ENCODE measurements at places on chromosomes 13 and 19.
A peak's percentile ranks its signal among the peaks of the same experiment; 100 is the strongest.

DNA sequence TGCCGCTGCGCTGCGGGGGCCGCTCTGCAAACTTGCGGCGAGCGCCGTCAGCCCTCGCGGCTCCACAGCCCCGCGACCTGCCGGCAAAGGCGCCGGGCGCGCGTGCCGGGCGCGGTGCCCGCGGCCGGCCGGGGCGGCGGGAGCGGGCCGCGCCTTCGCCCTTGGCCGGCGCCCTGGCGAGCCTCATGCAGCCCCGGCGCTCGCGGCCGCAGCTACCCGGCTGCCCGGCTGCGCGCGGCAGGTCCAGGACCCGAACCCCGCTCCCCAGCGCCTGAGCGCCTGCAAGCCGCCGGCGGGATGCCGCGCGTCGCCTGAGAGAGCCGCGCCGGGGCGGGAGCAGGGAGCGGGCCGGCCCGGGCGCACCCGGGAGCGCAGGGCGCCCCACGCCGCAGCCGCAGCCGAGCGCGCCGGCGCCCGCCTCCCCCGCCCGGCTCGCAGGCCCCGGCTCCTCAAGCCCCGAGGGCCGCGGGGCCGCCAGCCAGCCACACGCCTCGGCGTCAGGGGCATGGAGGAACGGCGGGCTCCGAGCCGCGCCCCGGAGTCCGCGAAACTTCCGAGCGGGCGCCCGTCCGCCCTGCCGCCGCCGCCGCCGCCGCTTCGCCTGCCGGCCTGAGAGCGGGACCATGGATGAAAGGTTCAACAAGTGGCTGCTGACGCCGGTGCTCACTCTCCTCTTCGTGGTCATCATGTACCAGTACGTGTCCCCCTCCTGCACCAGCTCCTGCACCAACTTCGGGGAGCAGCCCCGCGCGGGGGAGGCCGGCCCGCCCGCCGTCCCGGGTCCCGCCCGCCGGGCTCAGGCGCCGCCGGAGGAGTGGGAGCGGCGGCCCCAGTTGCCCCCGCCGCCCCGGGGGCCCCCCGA is 564 bp downstream of the HS6ST3 start:
- peak overlapping the region; percentile 44 for H3K4me3 ChIP-seq
- DNase-seq, result no peak
- H3K27ac ChIP-seq, result no peak overlapping the region
- peaks cover 78% of the 10 kb centered on the region for H3K27me3 ChIP-seq
- no peaks in the 10 kb centered on the region for H3K36me3 ChIP-seq

GRCh38 chr13:100547791-100548201 is 40.8 kb downstream of the GGACT start:
- H3K4me1 ChIP-seq, result peaks cover 2% of the 10 kb centered on the region
- no peak overlapping the region for H3K4me3 ChIP-seq
- H3K27me3 ChIP-seq, result no peaks in the 10 kb centered on the region
- DNase-seq, result no peak
- H3K27ac ChIP-seq, result peak overlapping the region; percentile 48

DNA sequence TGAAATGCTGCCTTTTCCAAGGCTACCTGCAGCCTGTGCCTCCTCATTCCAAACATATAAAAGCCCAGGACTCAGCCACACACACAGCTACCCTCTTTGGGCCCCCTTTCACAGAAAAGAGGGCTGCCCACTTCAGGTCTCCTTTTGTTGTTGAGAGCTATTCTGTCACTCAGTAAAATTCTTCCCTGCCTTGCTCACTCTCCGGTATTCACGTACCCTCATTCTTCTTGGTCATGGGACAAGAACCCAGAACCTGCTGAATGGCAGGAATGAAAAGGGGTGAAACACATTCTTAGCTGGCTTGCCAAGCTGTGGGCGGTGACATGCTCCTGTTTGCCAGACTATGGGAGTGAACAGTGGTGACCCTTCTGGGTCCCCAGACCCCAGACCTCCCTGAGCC is 338.0 kb upstream of the ATXN8OS start:
- no peaks in the 10 kb centered on the region for H3K27me3 ChIP-seq
- H3K27ac ChIP-seq, result no peak overlapping the region
- no peak for DNase-seq
- H3K4me3 ChIP-seq, result no peak overlapping the region
- H3K4me1 ChIP-seq, result no peaks in the 10 kb centered on the region

DNA sequence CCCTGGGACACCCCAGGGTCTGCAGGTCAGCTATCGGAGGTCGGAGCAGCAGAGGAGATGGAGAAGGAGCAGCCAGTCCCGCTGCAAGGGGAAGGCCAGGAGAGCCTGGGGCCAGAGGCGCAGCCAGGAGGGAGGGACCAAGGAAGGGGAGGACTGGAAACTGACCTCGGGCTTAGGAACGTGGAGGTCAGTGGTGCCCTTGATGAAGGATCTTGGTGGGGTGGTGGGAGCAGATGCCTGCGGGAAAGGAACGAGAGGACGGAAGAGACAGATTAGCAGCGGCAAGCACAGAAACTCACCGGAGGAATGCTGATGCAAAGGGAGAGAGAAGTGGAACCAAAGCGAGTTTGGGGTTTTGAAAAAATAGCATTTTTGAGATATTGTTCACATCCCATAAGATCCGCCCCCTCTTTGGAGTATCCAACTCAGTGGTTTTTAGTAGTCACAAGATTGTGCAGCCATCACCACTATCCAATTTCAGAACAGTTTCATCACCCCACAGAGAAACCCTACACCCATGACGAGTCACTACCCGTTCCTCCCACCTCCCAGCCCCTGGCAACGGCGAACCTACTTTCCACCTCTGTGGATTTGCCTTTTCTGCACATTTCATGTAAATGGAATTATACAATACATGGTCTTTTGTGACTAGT is 22.1 kb downstream of the PLEKHF1 start:
- no peaks in the 10 kb centered on the region for H3K27me3 ChIP-seq
- H3K4me3 ChIP-seq, result no peak overlapping the region
- no peak for DNase-seq

DNA sequence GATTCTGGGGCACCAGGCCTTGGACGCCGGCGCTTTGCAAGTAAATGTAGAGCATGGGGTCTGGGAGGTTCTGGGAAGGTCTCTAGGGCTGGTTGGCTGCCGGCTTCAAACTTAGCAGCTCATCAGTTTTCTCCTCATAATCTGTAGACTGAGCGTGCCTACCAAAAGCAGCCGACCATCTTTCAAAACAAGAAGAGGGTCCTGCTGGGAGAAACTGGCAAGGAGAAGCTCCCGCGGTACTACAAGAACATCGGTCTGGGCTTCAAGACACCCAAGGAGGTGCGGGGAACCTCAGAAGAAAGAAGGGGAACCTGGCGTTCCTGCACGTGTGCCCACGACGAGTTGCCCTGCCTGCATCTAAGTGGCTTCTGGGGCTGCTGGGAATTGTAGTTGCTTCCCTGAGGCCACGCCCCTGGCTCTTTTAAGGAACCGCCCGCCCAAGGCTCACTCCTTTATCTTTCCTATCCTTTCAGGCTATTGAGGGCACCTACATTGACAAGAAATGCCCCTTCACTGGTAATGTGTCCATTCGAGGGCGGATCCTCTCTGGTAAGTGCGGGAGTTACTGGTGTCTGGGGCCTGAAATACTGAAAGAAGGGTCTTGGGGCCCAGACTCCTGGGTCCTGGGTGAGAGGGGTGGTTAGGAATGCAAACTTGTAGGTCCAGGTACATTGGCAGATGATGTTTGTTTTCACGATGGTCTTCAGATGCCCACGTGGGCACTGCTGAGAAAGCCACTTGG is 984 bp downstream of the RPS11 start:
- peak overlapping the region; percentile 93 for H3K27ac ChIP-seq
- H3K4me3 ChIP-seq, result peak overlapping the region; percentile 98
- peaks cover 38% of the 10 kb centered on the region for H3K4me1 ChIP-seq
- peak; percentile 88 for DNase-seq
- no peaks in the 10 kb centered on the region for H3K27me3 ChIP-seq

- no peak overlapping the region for H3K4me3 ChIP-seq
- no peaks in the 10 kb centered on the region for H3K27me3 ChIP-seq
- H3K36me3 ChIP-seq, result peaks cover 100% of the 10 kb centered on the region
- DNase-seq, result no peak
These were observed 21.1 kb upstream of the CCDC97 start for GRCh38 chr19:41288673-41289530.

DNA sequence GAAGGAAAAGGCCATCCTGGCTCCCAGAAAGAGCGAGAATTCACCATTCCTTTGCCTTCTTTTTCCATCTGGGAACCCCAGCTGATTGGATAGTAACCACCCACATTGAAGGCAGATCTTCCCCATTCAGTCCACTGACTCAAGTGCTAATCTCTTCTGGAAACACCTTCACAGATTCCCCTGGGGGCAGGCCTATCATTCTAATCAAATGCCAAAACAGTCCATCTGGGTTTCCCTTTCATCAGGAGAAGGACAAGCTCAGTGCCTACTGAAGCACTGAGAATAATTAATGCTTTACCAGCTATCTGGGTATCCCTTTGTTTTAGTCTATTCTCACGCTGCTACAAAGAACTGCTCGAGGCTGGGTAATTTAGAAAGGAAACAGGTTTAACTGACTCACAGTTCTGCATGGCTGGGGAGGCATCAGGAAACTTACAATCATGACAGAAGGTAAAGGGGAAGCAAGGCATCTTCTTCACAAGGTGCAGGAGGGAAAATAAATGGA is 293.2 kb downstream of the ENOX1 start:
- H3K27ac ChIP-seq, result no peak overlapping the region
- H3K4me3 ChIP-seq, result no peak overlapping the region
- DNase-seq, result no peak
- H3K4me1 ChIP-seq, result no peaks in the 10 kb centered on the region

DNA sequence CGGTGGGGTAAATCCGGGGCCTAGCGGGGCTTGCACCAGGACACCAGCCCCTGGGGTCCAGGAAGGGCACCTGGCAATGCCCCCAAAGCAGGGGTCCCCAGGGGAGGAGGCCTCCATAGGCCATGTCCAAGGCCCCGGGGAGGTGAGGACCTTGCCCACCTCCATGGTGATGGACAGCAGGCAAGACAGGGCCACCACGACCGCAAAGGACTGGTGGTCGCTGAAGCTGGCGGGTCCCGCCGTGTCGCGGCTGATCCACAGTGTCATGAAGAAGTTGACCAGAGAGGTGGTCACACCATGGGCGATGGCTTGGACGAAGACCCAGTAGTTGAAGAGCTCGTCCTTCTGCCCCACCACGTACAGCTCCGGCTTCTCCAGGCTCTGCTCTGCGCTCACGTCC is 26.8 kb downstream of the ATP8B3 start:
- H3K4me3 ChIP-seq, result no peak overlapping the region
- no peak overlapping the region for H3K27ac ChIP-seq
- H3K4me1 ChIP-seq, result peaks cover 5% of the 10 kb centered on the region

- H3K36me3 ChIP-seq, result no peaks in the 10 kb centered on the region
- no peak overlapping the region for H3K27ac ChIP-seq
- H3K4me3 ChIP-seq, result no peak overlapping the region
- no peaks in the 10 kb centered on the region for H3K27me3 ChIP-seq
- no peak for DNase-seq
These were observed 106.5 kb upstream of the OXGR1 start for GRCh38 chr13:97100821-97101220.

DNA sequence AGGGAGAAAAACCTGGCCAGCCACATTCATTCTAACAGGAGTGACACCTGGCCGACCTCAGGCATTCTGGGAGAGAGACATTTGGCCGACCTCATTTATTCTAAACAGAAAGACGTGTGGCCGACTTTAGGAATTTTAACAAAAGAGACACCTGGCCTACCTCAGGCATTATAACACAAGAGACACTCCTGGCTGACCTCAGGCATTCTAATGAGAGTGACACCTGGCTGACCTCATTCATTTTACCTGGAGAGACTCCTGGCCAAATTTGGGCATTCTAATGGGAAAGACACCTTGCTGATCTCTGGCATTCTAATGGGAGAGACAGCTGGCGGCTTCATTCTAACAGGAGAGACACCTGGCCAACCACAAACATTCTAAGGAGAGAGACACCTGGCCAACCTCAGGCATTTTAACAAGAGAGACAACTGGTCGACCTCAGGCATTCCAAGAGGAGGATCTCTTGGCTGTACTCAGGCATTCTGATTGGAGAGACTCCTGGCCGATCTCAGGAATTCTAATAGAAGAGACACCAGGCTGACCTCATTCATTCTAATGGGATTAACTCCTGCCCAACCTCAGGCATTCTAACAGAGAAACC is 1353.9 kb downstream of the UQCRFS1 start:
- no peaks in the 10 kb centered on the region for H3K27me3 ChIP-seq
- H3K27ac ChIP-seq, result no peak overlapping the region
- H3K36me3 ChIP-seq, result no peaks in the 10 kb centered on the region
- DNase-seq, result no peak

- H3K27me3 ChIP-seq, result no peaks in the 10 kb centered on the region
- H3K27ac ChIP-seq, result no peak overlapping the region
- no peaks in the 10 kb centered on the region for H3K36me3 ChIP-seq
- no peak for DNase-seq
- no peak overlapping the region for H3K4me3 ChIP-seq
These were observed 64.2 kb upstream of the ATP12A start for GRCh38 chr13:24615911-24616472.

DNA sequence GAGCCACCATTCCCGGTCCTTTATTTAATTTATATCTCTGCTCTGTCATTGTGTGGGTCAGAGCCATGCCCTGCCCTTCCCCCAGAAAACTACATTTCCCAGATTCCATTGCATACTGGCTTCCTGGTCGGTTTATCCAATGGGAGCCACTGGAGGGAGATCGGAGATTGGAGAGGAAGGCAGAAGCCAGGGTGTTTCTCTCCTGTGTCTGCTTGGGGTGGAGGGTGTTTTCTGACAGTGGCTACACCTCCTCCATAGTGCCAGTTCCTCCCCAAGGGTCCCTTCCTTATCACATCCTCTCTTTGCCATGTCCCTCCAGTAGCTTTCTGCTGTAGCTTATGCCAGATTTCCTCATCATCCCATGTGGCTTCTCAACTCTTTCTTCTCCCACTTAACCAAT is 19.0 kb downstream of the OLFM2 start:
- no peak overlapping the region for H3K4me3 ChIP-seq
- peaks cover 10% of the 10 kb centered on the region for H3K27me3 ChIP-seq
- H3K36me3 ChIP-seq, result no peaks in the 10 kb centered on the region
- DNase-seq, result no peak
- H3K27ac ChIP-seq, result no peak overlapping the region

DNA sequence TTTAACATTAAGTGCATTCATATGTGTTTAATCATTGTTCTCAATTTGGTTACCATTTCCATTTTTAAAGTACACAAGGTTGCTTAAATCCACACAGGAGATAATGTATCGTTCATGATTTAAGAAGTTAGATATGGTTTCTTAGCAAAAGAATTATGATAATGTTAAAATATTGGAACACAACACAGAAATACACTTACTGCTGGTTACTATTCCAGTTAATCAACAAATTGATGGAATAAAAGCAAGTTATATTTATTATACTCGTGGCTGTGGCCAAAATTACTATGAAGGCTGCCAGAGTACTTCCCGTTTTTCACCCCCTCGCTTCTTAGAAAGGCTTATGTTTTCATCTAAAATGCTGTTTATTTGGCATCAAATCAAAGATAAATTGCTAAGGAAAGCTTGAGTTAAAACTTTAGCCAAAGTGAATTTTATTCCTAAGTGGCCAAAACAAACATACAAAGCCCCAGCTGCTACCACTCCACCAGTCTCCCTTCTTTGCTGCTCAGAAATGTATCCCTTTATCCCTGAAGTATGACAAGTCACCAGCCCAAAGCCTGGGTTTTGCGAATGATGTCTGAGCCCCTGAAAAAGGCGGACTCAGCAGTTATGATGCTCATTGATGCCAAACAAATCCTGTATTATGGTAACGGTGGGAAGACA is 27.7 kb downstream of the LCP1 start:
- peaks cover 53% of the 10 kb centered on the region for H3K36me3 ChIP-seq
- H3K4me1 ChIP-seq, result no peaks in the 10 kb centered on the region
- no peaks in the 10 kb centered on the region for H3K27me3 ChIP-seq
- H3K27ac ChIP-seq, result no peak overlapping the region
- no peak overlapping the region for H3K4me3 ChIP-seq

Measured in upper lobe of right lung (tissue), 1 donor.